ENCODE measurements at places on chromosomes 7 and 10.
A peak's percentile ranks its signal among the peaks of the same experiment; 100 is the strongest.

- no peak for DNase-seq
Measured at GRCh38 chr7:112279042-112279441, 72.5 kb downstream of the ZNF277 start.

GRCh38 chr7:130127821-130128317, 57.5 kb downstream of the KLHDC10 start:
- no peak for DNase-seq

DNA sequence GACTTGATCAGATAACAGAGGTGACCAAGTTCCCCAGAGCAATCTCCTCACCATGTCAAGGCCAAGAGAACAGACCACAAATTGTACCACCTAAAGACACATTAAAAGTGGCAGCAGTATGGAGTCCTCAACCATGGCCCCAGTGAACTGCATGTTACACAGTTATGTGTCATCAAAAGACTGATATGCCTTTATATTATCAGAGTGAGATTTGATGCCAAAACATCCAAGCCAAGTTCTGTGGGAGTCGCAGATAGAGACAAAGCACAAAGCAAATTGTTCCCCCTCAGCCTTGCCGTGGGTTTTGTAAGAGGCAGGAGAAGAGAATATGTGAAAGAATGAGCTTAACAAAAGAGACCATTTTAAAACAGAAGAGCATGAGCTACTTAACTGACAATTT, 39.2 kb upstream of the TES start:
- DNase-seq = no peak

GRCh38 chr10:132158122-132158741, 28.5 kb upstream of the DPYSL4 start:
- DNase-seq = no peak

DNA sequence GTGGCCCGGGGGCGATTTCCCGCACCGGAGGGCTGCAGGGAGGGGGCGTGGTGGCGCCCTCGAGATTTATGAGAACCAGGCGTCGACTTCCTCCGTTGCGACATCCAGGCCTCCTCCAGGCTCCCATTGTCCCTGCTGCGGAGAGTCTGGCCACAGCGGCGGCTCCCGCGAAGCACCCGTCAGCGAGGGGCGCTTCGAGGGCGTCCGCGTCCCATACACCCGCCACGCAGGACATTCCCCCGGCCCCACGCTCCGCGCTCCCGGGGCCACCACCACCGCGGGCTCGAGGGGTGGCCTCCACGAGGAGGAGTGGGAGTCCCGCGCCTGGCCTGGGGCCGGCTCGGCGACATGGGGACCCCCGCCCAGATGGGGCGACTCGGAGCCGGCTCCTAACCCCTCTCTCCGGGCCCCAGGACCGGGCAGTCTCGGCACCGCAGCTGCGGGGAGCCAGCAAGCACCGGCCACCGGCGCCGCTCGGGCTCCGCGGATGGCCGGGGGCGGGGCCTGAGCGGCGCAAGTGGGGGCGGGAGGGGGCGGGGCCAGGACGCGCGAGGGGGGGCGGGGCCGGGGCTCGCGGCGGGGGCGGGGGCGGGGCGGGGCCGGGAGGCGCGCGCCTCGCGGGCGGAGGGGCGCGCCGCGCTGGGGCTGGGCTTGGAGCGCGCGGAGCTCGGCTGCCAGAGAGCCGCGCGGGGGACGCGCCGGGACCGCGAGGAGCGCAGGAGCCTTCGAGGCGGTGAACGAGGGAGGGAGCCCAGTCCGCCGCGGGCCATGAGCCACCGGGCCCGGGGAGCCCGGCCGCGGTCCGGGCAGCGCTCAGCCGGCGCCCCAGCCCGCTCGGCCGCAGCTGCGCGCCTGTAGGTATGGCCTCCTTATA, at the start of gene SH2B2:
Gene SH2B2, plus strand, starts transcription at position 632 of the 874 bp plus-strand sequence. CDS start 13,683 bp downstream, outside the sequence.
- peak; percentile 90 for DNase-seq

GRCh38 chr7:66754541-66754940, 14.0 kb downstream of the RABGEF1 start:
- no peak for DNase-seq

DNA sequence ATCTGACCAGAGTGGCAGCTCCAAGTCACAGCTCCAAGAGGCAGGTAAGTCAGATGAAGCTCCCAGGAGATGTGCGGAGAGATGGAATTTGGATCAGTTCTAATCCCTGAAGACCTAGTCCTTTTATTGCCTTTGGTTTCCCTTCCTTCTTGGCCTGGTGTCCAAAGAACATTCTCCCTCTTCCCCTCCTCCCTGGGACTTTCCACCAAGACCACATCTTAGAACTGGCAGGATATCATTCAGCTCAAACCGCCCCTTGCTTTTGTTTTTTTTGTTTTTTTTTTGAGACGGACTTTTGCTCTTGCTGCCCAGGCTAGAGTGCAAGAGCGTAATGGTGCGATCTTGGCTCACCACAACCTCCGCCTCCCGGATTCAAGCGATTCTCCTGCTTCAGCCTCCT, 190.8 kb downstream of the GFRA1 start:
- DNase-seq = no peak

DNA sequence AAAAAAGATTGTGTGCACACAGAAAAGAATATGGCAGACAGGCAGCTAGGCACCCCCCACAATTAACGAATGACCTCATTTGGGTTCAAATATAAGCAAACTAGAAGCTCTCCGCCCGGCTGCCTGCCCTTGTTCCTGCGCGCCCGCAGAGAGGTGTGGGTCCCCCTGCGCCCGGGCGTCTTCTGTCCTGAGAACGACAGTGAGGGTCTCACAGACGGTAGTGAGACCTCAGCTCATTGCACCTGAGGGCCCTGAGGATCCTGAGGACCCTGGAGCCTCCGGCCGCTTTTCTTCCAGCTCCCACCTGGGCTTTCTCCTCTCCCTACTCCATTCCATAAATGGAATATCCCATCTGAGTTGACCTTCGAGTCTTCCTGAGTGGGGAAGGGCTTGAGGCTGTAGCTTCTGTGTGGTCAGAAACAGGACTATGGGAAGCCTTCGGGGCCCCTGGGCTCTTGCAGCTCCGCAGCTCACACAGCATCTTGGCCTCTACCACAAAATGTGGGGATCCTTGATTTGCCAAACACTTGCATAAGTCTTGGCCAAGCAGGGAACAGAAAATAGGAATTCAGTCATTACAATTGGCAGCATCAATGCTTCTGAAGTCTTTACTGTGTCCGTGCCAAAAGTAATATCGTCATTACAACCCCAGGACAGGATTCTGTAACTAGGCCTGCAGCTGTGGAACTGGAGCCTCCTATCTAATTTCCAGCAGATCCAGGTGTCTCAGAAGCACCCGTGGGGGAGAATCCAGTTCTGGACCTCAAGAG, 43.8 kb downstream of the JAKMIP3 start:
- DNase-seq = no peak

DNA sequence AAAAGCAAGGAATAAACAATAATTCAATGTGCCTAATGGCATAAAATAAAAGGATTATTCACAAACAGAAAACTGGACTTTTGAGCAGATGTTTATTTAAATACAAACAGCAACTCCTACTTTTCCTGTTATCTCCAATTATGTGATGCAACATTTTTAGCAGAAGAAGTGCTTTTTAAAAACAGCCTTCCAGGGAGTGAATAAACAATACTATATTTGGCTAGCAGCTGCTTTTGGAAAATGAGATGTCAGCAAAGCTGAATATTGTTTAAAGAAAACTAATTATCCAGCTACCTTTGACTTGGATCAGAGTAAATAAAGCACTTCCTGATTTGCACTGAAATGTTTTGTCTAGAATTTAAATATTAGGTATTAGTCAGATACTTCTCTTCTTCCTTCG, 23.2 kb downstream of the CDK1 start:
- DNase-seq = no peak

DNA sequence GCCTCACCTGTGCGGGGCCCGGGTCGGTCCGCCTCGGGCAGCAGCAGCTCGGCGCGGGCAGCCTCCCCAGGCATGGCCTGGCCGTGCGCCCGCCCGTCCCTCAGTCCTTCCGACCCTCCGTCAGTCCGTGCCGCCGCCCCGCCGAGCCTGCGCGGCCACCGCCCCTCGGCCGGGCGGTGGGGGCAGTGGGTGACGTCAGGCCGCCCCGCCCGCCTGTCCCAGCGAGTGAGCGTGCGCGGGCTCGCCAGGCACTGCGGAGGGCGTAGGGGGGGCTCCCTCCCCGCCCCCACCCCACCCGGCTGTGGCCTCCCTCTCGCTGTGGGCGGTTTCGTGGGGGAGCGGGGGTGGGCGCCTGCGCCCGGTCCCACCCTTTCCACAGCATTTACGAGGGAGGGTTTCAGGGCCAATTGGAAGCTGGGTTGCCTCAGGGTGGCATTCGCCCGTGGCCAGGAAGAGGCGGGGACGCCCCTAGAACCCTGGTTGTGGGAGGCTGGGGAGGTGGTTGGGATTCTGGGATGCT, at the start of gene NACAD:
Gene NACAD, minus strand, starts transcription at position 149 of the 520 bp plus-strand sequence. Its CDS starts 75 bp downstream, at position 74.
- DNase-seq = peak; percentile 94

DNA sequence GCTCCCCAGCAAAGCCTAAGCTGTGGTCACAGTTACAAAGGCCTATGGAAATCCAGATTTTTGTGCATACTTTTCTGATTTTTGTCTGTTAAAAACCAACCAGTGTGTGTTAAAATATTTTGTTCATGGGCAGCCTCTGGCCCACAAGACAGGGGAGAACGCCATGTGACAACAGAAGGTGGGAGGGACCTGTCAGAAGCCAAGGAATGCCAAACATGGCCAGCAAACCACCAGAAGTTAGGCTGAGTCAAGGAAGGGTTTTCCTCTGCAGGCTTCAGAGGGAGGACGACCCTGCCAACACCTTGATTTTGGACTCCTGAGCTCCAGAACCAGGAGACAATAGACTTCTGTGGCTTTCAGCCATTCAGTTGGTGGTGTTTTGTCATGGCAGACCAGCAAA, 127.3 kb downstream of the CUL2 start:
- DNase-seq = no peak

DNA sequence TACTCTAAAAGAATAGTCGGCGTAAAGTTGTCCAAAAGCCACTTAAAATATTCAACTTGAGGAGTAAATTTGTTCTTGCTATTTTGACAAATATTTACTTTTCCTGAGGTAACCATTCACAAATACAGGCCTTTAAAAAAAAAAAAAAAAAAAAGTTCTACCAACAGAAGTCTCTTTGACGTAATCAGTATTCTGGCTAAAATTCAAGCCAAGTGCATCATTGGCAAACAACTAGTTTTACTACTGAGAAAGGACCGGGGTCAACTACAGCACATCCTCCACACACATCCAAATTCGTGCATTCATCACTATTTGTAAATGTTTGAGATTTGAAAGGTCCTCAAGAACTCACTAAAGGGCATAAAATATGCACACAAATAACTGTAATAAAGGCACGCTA, 2.0 kb downstream of the OAT start:
- DNase-seq = no peak

- no peak for DNase-seq
Measured at GRCh38 chr10:66836057-66836456, 89.8 kb upstream of the LRRTM3 start.

- DNase-seq = no peak
Measured at GRCh38 chr7:144102041-144102440, 7.3 kb upstream of the OR2A2 start.

DNA sequence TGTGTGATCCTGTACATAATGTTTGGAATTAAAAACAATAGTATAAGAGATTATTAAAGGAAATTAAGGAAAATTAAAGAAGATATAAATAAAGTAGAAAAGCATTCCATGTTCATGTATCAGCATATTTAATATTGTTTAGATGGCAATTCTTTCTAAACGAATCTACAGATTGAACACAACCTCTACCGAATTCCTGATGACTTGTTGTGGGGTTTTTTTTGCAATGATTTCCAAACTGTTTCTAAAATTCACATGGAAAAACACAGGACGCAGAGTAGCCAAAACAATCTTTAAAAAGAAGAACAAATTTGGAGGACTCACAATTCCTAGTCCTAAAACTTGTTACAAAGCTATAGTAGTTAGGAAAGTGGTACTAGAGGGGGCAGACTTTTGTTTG, 573.4 kb upstream of the IGFBP3 start:
- no peak for DNase-seq

Data from frontal cortex (tissue), 4 donors.